NCI-H524 (cell line): ENCODE measurements at places on chromosomes 6 and 20.

- DNase-seq: no peak
These were observed 562.5 kb upstream of the MAP3K7 start for GRCh38 chr6:91149246-91149955.

DNA sequence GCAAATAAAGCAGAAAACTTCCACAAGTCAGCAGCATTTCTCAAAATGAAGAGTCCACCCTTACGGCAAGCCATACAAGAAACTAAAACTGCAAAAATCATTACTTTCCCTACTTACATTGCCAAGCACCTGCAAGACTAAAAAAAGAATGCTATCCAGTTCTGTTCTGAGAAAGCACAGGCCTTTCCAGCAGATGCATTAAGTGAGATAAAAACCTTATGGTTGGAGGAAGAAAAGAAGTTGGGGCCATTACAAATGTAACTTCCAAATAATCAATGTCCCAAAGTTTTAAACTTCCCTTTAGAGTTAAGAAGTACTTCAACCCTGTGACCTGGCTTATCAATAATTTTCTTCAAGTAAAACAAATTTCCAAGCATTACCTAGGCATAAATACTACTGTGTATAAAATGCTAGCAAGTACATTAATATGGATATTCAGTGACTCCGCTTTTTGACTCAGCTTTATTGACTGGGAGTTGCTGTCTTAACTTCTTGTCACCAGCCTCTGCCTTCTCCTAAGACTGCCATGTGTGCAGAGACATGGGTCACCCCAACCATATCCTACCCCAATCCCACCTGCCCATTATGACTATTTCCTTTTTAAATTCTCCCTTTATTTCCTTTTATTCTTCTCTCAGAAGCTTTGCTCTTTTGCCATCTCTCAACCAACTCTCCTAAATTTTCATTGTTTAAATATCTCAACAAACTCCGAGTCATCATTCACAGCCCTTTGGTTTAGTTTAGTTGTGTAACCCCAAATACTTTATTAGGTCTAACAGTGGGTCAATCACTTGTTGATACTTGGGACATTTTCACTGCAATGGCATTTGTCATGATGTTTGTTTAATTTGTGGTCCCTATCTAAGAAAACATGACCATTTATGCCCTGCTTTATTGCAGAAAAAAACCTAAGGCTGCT, 49.7 kb downstream of the SLC22A23 start:
- no peak for DNase-seq

- DNase-seq: no peak
These were observed 25.8 kb downstream of the SLC2A12 start for GRCh38 chr6:134026597-134026996.

DNA sequence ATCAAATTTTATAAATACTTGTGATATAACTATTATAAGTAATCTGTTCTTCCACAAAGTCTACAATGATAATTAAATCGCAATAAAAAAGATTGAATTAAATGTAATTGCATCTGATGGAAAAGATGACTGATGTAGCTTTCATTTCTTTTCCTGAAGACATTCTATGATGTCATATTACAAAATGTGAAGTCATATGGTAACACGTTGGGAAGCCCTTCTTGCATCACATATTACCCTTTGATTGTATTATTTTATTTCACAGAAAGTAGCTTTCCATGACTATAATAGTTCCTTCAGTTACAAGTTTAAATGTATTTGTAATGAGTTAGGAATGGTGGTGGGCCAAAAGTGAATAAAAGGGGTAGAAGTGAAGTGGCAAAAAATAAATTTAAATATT, 19.0 kb upstream of the OR2B2 start:
- DNase-seq: no peak

GRCh38 chr20:24608926-24609667, 139.7 kb downstream of the SYNDIG1 start:
- DNase-seq: peak; percentile 20

- no peak for DNase-seq
These were observed 64.4 kb downstream of the TRERF1 start for GRCh38 chr6:42387336-42387735.

- peak; percentile 99 for DNase-seq
These were observed 147.5 kb upstream of the TCF21 start for GRCh38 chr6:133741375-133741861.

- DNase-seq: no peak
These were observed 396.0 kb downstream of the SYNE1 start for GRCh38 chr6:152241013-152241766.

- no peak for DNase-seq
These were observed 156.5 kb downstream of the BTBD3 start for GRCh38 chr20:12074111-12074655.

DNA sequence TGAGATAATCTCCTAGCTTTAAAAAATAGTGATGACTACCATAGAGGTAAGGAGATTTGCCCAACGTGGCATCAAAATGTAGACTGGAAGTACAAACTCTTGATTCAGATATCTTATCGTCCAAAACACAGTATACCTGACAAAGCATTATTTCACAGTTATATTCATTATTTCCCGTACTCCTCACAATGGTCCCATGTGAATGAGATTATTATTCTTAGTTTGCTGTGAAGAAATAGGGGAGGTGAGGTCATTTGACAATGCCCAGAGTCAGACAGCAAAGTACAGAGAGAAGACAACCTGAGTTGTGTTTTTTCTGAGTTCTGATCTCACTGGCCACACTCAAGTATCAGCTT, 1.2 kb upstream of the TFB1M start:
- no peak for DNase-seq

DNA sequence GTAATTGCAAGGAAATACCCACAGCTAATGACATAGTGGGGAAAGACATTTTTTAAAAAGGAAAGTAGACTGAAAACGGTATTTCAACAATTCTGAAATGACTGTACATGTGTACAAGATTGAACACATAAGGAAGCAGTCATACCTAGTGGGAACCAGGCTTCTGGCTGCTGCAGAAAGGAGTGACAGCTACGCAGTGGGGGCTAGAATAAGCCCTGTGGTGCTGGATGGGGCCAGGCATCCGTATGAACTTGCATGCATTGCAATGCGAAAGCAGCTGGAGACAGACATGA, 54.9 kb upstream of the GPR31 start:
- DNase-seq: no peak

DNA sequence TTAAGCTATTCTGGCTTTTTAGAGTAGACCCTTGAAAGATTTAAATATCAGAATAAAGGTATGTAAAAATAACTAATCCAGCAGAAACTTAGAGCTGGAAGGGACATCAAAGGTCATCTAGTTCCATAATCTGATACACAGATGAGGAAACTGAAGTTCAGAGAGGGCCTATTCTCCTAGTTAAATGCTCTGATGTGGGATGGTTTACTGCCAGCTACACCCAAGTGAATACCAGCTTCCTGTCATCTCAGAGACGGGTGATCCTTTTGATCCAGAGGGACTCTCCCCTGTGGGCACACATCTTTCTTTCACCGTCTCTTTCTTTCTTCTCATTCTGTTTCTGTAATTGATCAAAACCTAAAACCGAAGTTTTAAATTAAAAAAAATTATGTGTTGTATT, 94.1 kb downstream of the MAN1A1 start:
- DNase-seq: no peak

GRCh38 chr6:38239719-38240451, 399.8 kb downstream of the BTBD9 start:
- DNase-seq: no peak

DNA sequence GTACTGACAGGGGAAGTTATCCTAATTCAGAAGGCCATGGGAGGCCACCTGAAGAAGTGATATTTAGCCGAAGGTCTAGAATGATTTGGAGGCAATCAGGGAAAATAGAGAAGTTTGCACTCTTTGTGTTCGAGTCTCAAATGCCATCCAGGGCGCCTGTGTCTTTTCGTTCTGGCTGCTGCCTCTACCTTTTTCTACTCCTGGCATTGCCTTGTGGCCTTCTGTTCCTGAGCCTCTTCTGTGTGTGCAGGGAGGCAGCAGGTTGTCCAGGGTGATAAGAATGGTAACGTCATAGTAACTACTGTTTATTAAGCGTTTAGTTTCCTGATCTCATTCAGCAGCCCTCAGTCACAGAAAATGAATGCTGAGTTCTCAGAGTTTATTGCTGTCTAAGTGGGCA, 252.1 kb downstream of the FARS2 start:
- no peak for DNase-seq

GRCh38 chr20:40961686-40962640, 66.7 kb upstream of the TOP1 start:
- no peak for DNase-seq

- no peak for DNase-seq
These were observed 529.7 kb upstream of the CITED2 start for GRCh38 chr6:139904158-139904533.

DNA sequence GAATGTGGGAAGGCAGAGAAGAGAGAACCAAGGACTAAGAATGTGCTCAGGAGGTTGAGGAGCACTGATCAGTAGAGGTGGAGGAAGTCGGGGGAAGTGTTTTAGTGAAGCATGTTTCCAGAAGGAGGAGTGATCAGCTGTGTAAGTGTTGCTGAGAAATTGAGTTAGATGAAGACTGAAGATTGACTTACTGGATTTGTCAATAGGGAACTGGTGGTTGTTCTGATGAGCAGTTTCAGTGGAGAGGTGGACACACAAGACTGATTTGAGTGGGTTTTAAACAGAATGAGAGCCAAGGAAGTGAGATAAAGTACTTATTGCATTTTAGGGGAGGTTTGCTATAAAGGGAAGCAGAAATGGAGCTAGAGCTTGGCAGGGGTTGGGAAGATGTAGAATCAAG, 182.6 kb downstream of the CDKAL1 start:
- DNase-seq: no peak
